ENCODE measurements at places on chromosomes 5 and 9. TPM values are rescaled to one million over a fixed set of nuclear protein-coding genes. Genes with fewer than 3 reads are reported as not detected.

SREK1 gene
- 94.4 TPM for total RNA-seq

LRRC26 gene
- total RNA-seq = not detected

SPEF2 gene
- 1.1 TPM for total RNA-seq

SLC36A3 gene
- not detected for total RNA-seq

CCL28 gene
- 0.38 TPM for total RNA-seq

CDH6 gene
- 10.6 TPM for total RNA-seq

CCDC69 gene
- total RNA-seq = 7.0 TPM

PRR16 gene
- total RNA-seq = 1.6 TPM

TMEM171 gene
- total RNA-seq = 7.0 TPM

PFN3 gene
- not detected for total RNA-seq

TMC1 gene
- 2.1 TPM for total RNA-seq

PRRX2 gene
- total RNA-seq = not detected

GABRP gene
- total RNA-seq = 0.36 TPM

SLC6A19 gene
- total RNA-seq = not detected

GCNT1 gene
- 13.3 TPM for total RNA-seq

TNFSF15 gene
- total RNA-seq = 0.27 TPM

HRH2 gene
- total RNA-seq = 0.09 TPM

SLC36A1 gene
- 2.6 TPM for total RNA-seq

ORM1 gene
- not detected for total RNA-seq

GDA gene
- total RNA-seq = not detected

SLC25A48 gene
- total RNA-seq = not detected

TOR4A gene
- 27.6 TPM for total RNA-seq

TTC23L gene
- total RNA-seq = not detected

MEF2C gene
- 62.7 TPM for total RNA-seq

PKD2L2 gene
- not detected for total RNA-seq

PTGER4 gene
- 39.5 TPM for total RNA-seq

IL9 gene
- not detected for total RNA-seq

Data from endothelial cell of coronary artery (primary cell).